Tibial nerve (tissue), 4 donors: ENCODE measurements at places on chromosomes 16 and 17. TPM values are rescaled to one million over a fixed set of nuclear protein-coding genes. Genes with fewer than 3 reads are reported as not detected.

TLCD2 gene
- total RNA-seq = 11.1 TPM

DNA sequence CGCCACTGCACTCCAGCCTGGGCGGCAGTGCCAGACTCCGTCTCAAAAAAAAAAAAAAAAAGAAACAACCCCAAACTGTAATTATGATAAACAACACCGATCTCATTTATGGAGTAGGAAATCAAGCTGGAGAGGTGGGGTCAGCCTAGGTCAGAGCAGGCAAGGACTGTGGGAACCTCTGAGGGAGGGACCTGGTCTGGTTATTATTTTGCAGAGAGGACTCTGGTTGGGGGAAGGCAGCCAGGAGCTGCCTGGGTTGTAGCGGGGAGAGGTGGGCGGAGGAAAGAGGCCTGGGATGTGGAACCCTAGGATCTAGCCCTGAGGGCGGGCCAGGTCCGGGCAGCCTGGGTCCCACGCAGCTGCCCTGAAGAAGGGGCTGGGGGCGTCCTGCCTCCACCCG lies 10.9 kb upstream of the HS3ST6 start:
- no peak for DNase-seq
- H3K27ac ChIP-seq = peak overlapping the region; percentile 75
- no peaks in the 10 kb centered on the region for H3K27me3 ChIP-seq
- H3K4me1 ChIP-seq = peaks cover 12% of the 10 kb centered on the region
- no peaks in the 10 kb centered on the region for H3K36me3 ChIP-seq

RASD1 gene
- total RNA-seq = 166 TPM

C1QL1 gene
- 25.5 TPM for total RNA-seq

DNA sequence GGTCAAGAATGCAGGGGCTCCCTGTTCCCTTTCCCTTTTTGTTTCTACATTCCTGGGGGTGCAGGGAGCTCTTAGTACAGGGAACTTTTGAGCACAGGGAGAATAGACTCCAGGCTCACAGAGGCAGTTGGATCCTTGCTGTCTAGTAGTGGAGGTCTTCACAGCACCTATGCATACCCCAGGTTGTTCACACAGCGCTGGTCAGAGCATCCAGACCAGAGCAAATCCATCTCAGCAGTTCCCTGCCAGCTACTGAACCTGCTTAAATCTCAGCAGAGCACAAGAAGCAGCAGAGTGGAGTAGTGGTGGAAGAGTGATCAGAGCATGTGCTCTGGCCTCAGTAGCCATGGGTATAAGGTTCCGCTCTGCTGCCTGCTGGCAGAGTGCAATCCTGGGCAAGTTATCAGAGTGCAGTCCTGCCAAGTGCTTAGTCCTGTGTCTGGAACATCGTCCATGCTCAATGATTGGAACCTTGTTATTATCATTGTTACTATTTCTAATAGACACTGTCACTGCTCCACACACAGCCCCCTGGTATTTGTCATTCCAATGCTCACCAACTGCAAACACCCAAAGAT lies 220.4 kb downstream of the CBLN1 start:
- H3K36me3 ChIP-seq = no peaks in the 10 kb centered on the region
- H3K4me1 ChIP-seq = no peaks in the 10 kb centered on the region
- H3K27me3 ChIP-seq = no peaks in the 10 kb centered on the region
- H3K4me3 ChIP-seq = no peak overlapping the region
- no peak for DNase-seq
- H3K27ac ChIP-seq = no peak overlapping the region

DNA sequence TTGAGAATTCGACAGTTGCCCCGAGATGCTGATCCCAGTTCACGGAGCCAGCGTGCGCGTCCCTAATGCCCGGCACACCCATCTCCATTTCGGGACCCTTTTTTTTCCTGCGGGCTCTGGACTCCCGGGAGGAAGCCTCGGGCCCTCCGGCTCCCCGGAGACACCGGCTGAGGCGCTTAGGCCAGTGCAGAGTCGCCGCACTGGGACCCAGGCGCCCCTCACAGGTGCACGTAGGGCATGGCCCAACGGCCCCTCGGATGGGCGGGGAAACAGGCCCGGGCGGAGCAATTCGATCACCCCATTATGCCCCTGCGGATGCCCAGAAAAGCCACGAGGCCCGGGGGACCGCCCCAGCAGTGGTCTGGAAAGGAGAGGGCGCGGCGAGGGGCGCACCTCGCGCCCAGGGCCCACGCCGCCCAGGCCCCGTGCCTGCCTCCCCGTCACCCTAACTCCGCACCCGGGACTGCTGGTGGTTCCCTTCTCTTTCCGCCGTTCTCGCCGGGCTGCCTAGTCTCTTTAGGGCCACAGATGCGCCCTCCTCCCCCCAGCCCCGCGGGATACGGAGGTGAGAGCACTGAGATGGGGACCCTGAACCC lies 18.5 kb upstream of the ZFHX3 start:
- no peaks in the 10 kb centered on the region for H3K36me3 ChIP-seq
- H3K4me1 ChIP-seq = peaks cover 28% of the 10 kb centered on the region
- H3K27ac ChIP-seq = peak overlapping the region; percentile 34
- no peak for DNase-seq

CD300A gene
- 6.8 TPM for total RNA-seq

DNA sequence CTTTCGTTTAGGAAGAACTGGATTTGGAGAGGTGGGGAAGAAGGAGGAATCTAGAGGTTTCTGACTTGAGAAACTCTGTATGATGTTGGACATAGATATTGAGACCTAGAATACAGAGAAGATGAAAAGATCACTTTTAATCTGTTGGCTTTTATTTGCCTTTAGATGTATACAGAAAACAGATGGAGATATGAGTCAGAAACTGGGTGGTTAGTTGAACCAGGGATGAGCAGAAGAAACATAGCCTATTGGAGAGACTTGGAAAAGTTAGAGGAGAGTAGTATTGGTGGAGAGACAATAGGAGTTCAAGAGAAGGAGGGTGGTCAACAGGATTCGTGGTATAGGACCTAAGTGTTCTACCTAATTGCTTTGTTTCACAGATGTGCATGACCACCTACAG lies 5.1 kb downstream of the PHAF1 start:
- peaks cover 61% of the 10 kb centered on the region for H3K4me1 ChIP-seq
- peaks cover 14% of the 10 kb centered on the region for H3K36me3 ChIP-seq
- no peak overlapping the region for H3K4me3 ChIP-seq
- DNase-seq = no peak
- H3K27ac ChIP-seq = no peak overlapping the region

DNA sequence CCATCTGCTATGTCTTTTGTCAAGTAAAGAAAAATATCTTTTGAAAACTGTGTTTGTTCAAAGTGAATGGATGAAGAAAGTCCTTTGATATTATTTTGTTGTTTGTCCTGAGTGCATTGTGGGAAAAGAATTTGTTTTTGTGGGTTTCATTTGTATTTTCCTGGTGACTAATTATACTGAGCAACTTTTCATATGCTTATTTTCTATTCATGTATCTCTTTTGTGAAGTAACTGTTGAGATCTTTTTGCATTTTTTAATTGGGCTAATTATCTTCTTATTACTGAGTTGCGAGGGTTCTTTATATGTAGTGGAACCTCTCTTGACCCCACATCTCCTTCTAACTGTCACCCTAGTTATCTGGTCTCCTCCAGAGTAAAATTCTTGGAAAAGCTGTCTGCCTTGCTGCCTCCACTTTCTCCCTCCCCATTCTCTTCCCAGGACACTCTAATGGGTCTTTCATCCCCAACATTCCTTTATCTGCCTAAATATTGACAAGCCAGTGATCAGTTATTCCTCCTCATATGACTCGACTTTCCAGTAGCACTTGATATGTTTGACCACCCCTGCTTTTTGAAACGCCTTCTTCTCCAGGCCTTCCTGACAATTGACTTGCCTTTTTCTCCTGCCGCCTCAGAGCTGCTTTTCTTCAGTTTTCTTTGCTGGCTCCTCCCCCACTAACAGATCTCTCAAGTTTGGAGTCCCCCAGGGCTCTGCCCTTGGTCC lies 117.6 kb upstream of the HAS3 start:
- no peaks in the 10 kb centered on the region for H3K27me3 ChIP-seq
- peaks cover 9% of the 10 kb centered on the region for H3K36me3 ChIP-seq
- no peak overlapping the region for H3K27ac ChIP-seq
- DNase-seq = no peak

KIF2B gene
- total RNA-seq = not detected
